Psoas muscle (tissue), 8 donors: ENCODE measurements at places on chromosomes 3 and 15.

DNA sequence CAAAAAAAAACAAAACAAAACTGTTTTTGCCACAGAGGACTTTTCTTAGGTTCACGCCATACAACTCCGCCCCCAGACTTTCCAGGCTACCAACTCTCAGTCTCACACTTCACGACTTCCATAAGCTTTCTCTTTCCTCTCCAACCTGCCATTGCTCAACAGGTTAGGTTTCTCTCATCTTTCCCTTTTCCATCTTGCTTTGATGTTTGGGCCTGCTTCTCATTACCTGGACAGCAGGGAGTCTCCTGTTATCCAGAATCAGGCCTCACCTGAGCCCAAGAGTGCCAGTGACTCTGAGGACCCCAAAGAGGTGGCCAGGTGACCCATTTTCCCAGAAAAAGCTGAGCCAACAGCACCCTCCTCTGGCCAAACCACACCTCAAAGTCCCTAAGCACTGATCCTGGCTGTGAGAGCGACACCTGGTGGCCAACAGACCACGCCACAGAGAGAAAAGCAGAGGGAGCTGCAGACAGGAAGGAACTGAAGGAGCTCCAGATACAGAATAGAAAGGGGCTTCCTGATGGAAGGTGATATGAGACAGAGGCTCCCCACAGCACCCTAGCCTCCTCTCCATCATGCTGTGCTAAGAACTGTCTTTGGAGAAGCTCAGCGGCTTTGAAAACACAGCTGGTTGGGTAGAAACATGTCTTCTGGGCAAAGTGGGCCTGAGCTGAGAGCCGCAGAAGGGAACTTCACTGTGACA, 4.0 kb downstream of the CCDC51 start:
- DNase-seq: peak; percentile 89

DNA sequence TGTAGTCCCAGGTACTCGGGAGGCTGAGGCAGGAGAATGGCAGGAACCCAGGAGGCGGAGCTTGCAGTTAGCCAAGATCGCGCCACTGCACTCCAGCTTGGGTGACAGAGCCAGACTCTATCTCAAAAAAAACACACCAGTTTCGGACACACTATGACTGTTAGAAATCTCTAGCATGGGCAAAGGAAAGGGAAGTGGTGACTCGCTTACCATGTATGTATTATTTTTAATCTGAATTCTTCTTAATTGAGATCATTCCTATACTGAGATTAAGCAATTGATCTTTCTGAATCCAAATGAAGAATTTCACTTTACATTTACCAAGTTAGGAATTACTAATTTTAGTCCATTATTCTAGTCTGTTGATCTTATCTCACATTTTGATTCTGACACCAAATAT, 459.2 kb upstream of the ALCAM start:
- DNase-seq: no peak

GRCh38 chr15:40054605-40054854, 15.5 kb upstream of the SRP14 start:
- DNase-seq: no peak

GRCh38 chr3:162641317-162641716, 1144.7 kb downstream of the OTOL1 start:
- no peak for DNase-seq

DNA sequence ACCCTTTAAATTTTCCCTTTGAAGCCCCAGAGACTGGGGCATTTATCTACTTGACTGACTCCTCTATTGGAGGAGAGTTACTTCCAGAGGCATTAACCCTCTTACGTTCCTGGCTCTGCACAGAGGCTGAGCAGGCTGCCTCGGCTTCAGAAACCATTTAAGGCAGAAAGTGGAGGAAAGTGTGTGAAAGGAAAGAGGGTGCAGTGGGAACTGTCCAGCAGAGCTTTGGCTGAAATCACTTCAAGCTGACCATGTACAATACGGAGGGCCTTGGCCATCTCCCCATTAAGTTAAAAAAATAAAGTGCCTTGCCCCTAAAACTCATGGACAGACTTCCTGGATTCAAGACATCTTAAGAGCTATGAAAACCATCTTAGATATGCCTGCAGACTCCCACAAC, 238.7 kb downstream of the SV2B start:
- DNase-seq: no peak

- no peak for DNase-seq
Measured at GRCh38 chr3:115071601-115072000, 75.5 kb downstream of the ZBTB20 start.

- no peak for DNase-seq
Measured at GRCh38 chr3:9013782-9014563, 50.7 kb upstream of the RAD18 start.

- no peak for DNase-seq
Measured at GRCh38 chr3:186464424-186465093, 79.6 kb downstream of the CRYGS start.

DNA sequence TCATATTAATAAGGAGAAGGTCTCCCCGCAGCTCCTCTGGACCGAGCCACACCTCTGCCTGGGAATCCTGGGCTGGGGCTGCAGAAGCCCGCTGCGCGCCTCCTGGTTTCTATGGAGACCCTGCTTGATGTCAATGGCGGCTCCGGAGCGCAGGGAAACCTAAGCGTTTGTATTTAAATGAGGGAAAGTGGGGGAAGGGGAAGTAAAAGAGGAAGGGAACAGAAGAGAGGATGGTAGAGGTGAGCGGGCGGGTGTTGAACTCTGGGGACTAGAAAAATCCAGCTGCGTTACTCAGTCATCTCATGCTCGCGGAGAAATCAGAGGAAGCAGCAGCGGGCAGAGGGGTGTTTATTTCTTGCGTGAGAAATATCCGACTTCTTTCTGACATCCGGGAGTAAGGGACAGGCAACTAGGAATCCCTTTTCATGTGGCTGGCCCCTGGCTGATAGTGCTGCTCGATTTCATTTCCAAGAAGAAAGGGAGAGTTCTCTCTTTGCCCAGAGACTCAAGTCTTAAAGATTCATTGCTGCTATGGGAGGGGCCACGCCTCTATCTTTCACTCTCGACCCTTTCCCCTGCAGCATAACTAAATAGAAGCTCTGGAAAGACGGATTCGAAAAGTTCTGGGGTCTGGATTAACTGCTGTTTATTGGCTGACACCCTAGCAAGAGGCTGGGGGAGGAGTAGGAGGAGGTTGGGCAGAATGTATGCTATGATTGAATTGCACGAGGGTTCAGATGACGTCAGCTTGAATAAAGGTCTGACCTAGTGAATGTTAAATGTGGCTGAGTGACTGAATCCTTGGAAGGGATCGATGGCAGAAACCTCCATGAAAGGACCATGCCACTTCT, 110.5 kb upstream of the GAP43 start:
- DNase-seq: no peak
